NCI-H2029 (cell line): ENCODE measurements at places on chromosomes 6 and 20.
A peak's percentile ranks its signal among the peaks of the same experiment; 100 is the strongest.

GRCh38 chr6:123655521-123656306 lies 19.0 kb upstream of the TRDN start:
- DNase-seq: no peak

GRCh38 chr20:10763112-10763511 lies 89.3 kb upstream of the JAG1 start:
- no peak for DNase-seq

DNA sequence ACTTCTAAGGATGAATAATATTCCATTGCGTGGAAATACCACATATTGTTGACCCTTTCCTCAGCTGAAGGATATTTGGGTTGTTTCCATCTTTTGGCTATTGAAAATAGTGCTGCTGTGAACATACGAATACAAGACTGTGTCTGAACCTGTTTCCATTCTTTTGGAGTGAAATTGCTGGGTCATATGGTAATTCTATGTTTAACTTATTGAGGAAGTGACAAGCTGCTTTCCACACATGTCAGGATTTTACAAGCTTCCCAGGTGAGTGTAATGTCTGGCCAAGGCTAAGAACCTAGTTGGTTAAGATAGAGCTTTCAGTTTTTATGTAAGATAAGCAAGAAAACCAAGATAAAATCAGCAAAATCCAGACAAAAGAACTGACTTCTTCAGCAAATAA lies 48.8 kb downstream of the PPP1R3G start:
- no peak for DNase-seq

DNA sequence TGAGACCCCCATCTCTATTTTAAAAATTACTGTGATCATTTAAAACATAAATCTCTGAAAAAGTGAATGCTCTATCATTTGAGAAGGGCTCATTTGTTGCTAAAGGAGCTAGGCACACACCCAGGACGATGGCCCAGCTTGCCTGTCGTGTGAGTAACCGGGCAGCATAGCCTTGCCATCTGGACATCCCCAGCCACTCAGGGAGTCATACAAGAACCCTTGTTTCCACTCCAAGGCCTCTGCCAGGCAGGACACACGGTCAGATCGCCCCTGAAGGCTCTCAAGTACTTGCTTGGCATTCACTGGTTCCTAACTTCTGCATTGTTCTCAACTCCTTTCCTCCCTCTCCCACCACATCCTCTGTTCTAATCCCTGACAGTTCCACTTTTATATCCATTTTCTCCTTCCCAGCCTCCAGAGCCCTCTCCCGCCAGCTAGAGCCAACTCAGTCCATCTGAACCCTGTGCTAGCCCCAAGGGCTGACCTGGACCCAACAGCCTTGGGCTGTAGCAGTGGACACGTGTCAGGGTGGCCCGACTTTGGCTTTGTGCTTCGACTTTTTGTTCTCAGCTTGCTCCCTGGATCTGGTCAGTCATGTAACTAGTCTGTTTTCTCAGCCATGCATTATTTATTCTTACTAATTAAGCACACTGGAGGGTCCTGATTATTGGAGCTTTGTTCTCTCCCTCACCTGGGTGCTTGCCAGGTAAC lies 15.7 kb upstream of the EZR start:
- no peak for DNase-seq

- DNase-seq: no peak
Observed at GRCh38 chr6:22929311-22929985, 360.1 kb downstream of the HDGFL1 start.

- DNase-seq: no peak
Observed at GRCh38 chr6:307065-307814, 15.0 kb downstream of the DUSP22 start.

- DNase-seq: no peak
Observed at GRCh38 chr20:4061987-4062386, 46.6 kb upstream of the RNF24 start.

DNA sequence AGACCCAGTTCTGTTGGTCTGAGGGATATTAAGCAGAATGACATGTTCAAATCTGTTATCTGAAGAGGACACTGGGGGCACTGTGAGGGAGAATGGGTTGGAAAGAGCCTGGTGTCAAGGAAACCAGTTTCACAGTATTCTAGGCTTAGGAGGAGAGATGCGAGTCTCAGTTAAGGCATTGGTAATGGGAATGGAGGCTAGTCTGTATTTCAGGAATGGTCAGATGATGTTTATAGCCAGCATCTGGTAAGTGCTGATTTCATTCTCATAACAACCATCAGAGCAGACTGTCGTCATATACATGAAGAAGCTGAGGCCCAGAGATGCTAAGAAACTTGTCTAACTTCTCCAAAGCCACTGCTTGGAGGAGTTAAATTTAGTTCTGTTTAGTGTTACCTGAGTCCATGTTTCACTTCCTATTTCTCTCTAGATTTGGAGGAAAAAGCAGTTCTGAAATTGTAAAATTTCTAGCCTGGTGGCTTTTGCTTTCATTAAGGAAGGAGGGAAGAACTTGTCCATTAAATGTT lies 242.0 kb downstream of the ARID1B start:
- DNase-seq: no peak

- DNase-seq: no peak
Observed at GRCh38 chr6:138115201-138115600, 8.0 kb upstream of the PERP start.

GRCh38 chr6:7701212-7701834 lies 24.6 kb upstream of the BMP6 start:
- no peak for DNase-seq

GRCh38 chr6:4466769-4467480 lies 309.3 kb upstream of the CDYL start:
- no peak for DNase-seq

DNA sequence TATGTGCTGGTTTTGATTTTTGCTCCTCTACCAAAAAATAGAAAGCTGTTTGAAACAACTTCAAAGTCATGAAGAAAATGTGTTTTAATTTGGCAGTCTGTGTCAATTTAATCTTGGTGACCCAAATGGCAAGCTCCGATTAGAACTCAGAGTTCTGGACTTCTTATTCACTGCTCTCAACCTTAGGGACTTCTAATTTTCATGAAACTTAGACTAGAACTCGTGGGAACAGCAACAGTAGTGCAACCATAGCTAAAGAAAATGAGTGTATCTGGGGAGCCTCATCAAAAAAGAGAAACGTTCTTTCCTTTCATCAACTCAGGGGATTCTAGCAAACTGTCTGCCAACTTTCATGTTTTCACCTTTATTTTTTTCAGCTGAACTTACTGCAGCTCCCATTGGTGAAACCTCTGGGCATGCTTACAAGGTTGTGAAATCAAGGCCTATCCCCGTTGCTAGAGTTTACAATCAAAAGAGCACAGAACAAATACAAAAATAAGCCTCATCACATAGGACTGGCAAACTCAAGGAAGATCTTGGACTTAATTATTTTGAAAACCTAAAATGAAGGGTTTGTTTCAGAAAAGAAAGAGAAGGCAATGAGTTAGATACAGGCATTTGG lies 114.0 kb upstream of the HSF2 start:
- no peak for DNase-seq

DNA sequence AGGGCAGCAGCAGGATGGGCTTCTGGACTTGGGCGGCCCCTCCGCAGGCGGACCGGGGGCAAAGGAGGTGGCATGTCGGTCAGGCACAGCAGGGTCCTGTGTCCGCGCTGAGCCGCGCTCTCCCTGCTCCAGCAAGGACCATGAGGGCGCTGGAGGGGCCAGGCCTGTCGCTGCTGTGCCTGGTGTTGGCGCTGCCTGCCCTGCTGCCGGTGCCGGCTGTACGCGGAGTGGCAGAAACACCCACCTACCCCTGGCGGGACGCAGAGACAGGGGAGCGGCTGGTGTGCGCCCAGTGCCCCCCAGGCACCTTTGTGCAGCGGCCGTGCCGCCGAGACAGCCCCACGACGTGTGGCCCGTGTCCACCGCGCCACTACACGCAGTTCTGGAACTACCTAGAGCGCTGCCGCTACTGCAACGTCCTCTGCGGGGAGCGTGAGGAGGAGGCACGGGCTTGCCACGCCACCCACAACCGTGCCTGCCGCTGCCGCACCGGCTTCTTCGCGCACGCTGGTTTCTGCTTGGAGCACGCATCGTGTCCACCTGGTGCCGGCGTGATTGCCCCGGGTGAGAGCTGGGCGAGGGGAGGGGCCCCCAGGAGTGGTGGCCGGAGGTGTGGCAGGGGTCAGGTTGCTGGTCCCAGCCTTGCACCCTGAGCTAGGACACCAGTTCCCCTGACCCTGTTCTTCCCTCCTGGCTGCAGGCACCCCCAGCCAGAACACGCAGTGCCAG lies at the start of gene TNFRSF6B:
TNFRSF6B (plus strand) TSS at position 25 of the 729 bp plus-strand sequence; CDS start at position 141, 116 bp downstream.
- no peak for DNase-seq

DNA sequence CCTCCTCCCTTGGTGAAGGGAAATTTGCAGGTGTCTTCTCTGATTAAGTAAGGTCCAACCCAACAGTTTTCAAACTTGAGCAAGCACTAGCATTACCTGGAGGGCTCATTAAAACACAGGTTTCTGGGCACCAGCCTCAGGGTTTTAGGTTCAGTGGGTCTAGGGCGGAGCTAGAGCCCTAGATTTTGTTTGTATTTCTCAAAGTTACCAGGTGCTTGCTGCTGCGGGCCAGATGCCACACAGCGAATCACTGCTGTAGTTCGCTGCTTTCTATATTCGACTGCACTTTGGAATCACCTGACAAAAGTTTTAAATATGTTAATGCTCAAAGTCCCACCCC lies 869 bp downstream of the COL21A1 start:
- no peak for DNase-seq

DNA sequence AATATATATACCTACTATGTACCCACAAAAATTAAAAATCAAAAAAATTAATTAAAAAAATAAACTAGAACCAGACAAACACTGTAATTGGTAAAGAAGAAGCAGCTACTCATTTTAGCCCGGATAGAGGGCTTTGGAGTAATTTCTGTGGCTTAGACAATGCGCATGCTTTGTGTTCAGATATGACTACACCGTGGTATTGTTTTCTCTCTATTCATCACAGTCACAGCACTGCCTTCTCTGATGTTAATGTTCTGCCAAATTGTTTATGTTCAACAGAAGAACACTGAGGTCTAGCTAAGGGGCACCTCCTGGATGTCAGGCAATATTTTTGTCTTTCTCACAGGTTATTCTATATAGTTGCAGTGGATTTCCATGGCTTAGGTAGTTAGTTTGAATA lies 77.5 kb upstream of the GJE1 start:
- DNase-seq: no peak

- DNase-seq: no peak
Observed at GRCh38 chr6:161171207-161171606, 102.7 kb downstream of the AGPAT4 start.

- DNase-seq: no peak
Observed at GRCh38 chr6:144372611-144373594, 87.8 kb downstream of the UTRN start.

DNA sequence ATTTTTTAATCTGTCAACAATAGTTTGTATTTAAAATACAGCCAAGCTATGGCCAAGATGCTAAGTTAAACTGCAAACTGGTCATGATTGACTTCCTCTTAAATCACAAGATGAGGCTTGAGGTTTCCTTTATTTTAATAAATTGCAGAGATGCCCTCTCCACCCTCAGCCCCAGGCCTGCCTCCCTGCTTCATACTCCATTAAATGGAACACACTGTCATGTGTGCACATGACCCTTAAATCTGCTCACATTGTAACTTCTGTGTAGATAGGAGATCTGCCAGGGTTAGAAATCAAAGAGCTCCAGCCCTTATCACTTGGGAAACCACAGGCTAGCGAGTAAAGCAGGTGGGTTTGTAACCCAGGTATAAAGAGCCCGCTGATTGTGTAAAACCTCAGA lies 20.8 kb downstream of the DUSP22 start:
- DNase-seq: no peak

DNA sequence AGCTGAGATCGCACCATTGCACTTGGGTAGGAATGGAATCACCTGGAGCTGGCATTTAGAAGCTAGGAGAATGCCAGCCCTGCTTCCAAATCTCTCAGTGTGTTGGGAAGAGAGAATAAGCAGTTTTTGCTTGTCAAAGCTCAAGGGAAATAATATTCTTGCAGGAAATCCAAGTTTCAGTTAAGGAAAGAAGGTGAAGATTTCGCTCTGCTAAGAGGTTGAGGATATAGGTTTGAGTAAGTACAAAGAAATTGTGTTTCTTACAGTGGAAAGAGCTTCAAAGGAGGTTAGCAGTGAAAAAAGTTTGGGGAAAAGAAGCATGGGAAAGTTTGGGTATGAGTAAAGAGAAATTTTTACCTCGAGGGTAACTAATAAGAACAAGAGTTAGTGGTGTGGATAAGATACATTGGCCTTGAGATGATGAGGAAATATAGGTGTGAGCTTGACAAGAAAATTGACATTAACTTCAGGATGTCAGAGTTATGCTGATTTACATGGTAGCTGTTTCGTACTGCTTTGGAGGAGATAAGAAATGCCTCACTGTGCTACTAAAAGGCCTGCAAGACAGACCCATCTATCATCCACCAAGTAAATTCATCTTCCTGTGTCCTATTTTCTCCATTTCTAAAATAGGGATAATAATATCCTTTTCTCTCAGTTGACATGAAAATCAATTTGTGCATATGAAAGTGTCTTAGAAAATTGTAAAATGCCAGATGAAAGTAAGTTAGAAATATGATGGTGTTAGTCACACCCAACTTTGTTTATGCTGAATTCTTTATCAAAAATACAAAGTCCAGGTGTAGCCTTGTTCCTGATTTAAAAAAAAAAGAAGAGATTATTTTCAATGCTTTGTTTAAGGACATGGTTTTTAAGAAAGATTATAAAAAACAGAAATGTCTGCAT lies 12.8 kb upstream of the HINT3 start:
- no peak for DNase-seq

GRCh38 chr20:20546402-20546801 lies 166.0 kb downstream of the RALGAPA2 start:
- DNase-seq: peak; percentile 66

- DNase-seq: no peak
Observed at GRCh38 chr20:47102629-47103028, 208.0 kb downstream of the EYA2 start.

- DNase-seq: no peak
Observed at GRCh38 chr6:6766230-6766905, 177.8 kb downstream of the LY86 start.

DNA sequence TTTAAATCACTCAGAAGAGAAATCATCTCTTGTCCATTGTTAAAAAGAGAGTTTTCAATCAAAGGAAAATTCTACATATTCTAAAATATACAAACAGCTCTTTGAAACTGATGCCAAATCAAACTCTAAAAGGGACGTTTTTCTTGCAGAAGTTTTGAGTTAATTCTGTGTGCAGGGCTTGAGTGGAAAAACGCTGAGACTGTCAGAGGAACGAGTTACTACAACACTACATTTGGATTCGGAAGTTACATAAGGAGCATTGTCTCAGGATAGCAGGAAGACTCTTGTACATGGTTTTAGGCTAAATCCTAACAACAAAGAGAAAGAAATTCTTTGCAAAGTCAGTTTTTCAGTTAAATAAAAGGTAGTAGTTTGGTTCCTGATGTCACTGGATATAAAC lies 155.7 kb upstream of the SUPT3H start:
- no peak for DNase-seq
